ENCODE measurements at places on chromosomes 4 and X.
A peak's percentile ranks its signal among the peaks of the same experiment; 100 is the strongest.

- DNase-seq, result no peak
These were observed 56.7 kb downstream of the NAF1 start for GRCh38 chr4:163109967-163110366.

DNA sequence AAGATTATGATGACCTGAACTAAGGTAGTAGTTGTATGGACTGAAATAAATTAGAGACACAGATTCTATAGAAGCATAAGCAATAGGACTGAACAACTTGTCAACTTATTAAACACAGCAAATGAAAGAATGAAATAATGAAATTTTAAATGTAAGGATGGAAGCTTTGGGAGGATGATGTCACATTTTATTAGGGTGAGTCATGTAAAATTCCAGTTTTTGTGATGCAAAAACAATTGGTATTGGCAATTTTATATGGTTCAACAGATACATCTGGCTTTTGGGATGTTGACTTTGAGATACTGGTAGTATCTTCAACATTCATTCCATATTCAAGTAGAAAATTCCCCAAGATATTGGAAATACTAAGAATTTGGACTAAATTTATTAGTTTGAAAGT, 72.7 kb upstream of the IL15 start:
- DNase-seq, result no peak

DNA sequence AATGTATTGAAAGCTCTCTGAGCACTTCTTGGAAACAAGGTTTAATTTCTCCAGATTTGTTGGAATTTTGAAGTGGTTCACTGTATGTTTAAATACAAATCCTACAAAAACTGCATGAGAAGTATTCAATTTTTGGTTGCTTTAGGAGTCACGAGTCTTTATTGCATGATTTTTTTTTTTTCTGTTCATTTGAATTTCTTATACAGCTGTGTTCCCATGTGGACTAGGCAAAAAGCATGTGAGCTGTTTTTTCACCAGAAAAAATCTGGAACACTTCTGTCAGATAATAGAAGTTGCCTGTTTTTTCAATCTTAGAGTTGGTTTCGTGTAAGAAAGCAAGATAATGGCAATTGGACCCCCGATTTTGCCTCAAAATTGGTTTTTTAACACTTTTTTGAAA, 66.4 kb downstream of the SLC9A6 start:
- DNase-seq, result no peak

DNA sequence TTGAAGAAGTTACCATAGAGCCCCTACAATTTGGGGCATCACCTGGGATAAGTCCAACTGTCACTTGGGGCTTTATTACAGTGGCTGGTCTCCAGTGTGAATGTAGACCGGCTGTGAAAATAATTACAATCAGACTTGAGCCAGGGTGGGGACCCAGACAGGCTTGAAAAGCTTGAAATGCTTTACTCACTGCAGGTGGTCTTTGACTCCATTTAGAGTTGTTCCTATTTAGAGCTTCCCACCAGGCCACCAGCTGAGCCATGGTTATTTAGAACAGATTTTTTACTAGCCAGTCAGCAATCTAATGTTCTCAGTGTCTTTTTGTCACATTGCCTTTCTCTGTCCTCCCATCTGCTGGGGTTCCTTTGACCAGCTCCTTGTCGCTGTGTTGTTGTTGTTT, 5.7 kb downstream of the ARHGAP10 start:
- peak; percentile 80 for DNase-seq

DNA sequence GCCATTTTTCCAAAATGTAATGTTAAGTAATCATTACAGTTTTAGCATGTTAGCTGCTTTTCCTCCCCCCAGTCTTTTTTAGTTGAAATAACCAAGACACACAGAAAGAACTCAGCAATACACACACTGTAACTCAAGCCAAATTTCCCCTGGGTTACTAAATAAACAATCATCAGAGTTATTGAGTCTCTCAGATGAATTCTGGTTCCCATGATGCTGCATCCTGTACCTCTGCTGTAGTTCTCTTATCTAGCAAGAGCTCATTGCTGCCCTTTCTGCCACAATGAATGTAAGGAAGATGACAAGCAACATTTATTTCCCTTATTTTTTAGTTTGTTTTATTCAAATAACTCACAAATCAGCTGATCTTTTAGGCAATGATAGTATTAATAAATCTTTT, 185.1 kb downstream of the ARHGAP6 start:
- DNase-seq, result no peak

DNA sequence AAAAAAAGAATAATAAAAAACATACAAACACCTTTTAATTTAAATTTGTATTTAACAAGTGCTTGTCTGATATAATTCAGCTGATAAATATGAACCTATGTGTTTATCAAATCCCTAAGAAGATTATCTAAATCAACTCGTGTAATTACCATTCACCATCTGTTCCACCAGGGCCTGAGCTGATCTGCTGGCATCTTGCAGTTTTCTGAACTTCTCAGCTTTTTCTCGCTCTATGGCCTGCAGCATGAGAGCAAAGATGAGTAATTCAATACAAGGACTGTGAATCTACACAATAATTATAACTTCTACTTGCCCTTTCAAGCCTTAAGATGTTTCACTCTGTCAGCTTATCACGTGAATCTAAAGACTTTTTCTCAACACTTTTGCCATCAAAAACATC, 709.7 kb downstream of the DMD start:
- DNase-seq, result no peak

DNA sequence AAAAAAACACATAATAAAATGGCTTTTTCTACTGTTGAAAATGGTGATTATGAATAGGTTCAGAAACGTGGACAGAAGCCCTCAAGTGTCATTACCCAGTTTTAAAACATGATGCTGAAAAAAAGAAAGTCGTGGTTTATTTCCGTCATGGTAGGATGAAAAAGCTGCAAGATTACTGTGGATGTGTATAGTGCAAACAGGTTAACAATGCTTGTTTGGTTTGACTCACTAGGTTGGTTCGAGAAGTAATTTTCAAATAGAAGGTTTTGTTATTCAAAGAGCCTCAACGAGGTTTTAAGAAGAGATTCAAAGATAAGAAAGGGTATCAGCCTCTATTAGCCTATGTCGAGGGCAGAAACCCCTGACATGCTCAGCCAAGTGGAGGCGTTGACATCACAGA, 2.5 kb upstream of the RXFP1 start:
- DNase-seq, result no peak

DNA sequence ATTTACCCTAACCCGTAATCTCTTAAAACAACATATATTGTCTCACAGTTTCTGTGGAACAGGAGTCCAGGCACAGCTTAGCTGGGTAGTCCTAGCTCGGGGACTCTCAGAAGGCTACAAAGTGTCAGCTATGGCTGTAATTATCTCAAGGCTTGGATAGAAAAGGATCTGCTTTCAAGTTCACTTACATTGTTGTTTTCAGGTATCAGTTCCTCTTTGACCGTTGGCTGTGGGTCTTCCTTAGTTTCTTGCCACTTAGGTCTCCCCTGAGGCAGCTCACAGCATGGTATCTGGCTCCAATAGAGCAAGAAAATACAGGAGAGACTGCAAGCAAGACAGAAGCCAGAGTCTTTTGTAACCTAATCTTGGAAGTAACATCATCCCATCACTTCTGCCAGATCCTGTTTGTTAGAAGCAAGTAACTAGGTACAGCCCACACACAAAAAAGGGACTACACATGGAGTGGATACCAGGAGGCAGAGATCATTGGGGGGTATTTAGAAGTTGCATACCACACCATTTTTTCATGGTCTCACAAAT, 137.0 kb downstream of the MAGEB5 start:
- DNase-seq, result no peak

DNA sequence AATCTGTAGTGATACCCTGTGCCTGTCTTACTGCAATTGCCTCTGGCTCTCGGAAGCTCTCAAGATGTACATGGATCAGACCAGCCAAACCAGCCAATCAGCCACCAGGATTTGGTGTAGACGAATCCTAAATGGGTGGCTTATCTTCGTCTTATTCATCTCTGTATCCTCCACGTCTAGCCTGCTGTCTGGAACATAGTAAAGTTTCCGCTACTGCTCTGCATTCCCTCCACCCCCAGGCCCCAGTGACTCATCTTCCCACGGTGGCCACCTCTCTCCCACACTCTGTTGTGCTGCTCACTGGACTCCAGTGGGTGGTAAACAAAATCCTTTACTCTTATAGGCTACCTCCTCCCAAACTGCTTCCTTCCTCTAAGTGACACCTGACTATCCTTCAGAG, 37.8 kb downstream of the SEPTIN6 start:
- DNase-seq, result peak; percentile 56

- DNase-seq, result no peak
These were observed 140.0 kb downstream of the CHM start for GRCh38 chrX:85907316-85907715.

DNA sequence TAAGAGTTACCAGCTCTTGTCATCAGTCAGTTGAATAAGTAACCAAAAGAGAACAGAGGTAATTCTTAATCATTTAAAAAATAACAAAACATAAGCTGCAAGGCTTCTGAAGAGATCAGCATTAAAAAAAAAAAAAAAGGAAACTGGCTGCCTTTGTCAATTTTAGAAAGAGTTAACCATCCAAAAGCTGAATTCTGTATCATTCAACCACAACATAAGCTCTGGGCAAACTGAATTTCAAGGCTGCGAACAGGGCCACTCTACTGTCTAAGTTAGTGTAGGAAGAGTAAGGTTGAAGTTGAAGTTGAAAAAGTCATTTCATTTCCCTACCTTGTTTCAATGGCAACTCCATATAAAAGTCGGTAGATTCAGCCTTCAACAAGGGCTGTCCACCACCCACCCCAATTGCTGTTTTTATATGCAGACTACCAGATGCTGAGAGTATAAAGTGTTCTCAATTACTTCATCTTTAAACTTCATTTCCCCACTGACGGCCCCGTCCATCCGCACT, 1.1 kb upstream of the LIN54 start:
- DNase-seq, result no peak

DNA sequence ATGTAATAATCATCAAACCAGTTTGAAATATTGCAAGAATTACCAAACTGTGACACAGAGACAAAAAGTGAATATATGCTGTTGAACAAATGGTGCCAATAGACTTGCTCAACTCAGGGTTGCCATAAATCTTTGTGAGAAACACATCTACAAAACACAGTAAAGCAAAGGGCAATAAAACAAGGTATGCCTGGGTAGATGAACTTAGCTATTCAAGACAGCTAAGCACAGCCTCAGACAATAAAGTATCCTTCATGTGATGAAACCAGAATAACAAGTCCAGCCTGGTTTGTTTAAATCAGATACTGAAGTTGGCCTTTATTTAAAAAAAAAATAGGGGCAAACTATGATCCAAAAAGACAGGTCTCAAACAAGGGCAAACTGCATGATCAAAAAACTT, 19.2 kb downstream of the LAMTOR3 start:
- no peak for DNase-seq

- DNase-seq, result no peak
These were observed 139.5 kb downstream of the SLC10A7 start for GRCh38 chr4:146382194-146382593.

DNA sequence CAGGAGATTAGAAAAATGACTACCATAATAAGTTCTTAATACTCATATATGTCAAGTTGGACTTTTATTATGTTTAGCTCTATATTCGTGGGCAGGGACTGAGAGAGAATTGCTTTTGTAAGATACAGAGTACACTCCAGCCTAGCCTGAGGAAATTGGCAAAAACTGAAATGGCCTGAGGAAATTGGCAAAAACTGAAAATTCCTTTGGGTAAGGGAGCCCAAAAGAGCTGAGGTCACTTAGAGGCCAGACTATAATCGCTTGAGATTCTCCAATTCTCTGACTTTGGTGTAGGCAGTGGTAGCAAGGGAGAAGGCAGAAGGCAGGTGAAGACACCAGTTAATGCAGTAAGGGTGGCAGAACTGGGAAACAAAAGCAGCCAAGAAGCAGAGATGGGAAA, 124.5 kb upstream of the HCCS start:
- DNase-seq, result no peak

GRCh38 chrX:72316408-72317110, 10.8 kb upstream of the CITED1 start:
- no peak for DNase-seq

GRCh38 chrX:138877746-138878145, 166.2 kb upstream of the FGF13 start:
- no peak for DNase-seq

DNA sequence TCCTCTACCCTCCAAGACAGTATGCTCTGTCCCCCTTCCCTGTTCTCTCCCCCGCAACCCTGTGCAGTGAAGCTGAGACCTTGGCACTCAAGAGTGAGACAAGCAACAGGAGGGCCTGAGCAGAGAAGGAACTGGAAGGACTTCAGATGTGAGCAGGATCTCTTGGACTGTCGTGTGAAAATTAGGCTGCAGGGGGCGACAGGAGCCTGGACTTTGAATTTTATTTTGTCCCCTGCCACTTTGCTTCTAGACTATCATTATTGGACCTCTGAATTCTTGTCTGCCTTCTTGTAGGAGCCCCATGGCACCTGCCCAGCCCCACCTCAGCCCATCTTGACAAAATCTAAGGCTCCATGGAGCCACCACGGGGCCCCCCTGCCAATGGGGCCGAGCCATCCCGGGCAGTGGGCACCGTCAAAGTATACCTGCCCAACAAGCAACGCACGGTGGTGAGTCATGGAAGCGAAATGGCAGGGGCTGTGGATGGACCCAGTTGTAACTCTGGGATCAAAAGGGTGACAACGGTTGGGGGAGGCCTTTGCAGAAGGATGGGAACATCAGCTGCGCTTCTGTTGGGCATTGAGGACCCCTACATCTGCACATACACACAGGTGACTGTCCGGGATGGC, 1.7 kb downstream of the ARAF start:
- peak; percentile 61 for DNase-seq

DNA sequence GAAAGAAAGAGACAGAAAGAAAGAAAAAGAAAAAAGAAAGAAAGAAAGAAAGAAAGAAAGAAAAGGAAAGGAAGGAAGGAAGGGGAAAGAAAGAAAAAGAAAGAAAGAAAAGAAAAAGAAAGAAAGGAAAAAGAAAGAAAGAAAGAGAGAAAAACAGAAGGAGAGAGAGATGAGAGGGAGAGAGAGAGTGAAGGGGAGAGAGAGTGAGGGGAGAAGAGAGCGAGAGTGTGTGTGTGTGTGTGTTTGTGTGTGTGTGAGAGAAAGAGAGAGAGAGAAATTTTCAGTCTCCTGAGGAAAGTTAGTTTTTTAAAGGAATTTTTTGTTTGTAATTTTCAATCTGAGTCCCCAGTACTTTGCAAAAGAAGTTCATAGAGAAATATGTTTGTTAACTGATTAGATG, 504.1 kb upstream of the POU3F4 start:
- no peak for DNase-seq

- DNase-seq, result no peak
These were observed 86.8 kb downstream of the DIAPH2 start for GRCh38 chrX:96771486-96771885.

DNA sequence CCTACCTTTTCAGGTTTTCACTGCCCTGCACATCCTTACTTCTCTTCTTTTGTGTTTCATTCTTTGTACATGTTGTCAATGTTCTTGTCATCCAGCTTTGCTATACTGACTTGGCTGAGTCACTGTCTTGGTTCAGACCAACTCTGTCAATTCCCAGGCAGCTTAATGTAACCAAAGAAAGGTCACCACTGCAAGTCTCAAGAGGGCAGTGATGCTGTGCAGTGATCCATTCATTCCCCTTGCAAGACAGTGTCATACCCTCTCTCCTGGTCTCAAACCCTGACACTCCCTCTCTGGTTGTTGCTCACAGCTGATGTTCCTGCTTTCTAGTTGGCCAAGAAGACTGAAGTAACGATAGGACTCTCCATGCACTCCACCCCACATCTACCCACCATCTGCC, 17.5 kb downstream of the RAB39B start:
- no peak for DNase-seq
